ENCODE measurements at places on chromosomes 2 and 18.

DNA sequence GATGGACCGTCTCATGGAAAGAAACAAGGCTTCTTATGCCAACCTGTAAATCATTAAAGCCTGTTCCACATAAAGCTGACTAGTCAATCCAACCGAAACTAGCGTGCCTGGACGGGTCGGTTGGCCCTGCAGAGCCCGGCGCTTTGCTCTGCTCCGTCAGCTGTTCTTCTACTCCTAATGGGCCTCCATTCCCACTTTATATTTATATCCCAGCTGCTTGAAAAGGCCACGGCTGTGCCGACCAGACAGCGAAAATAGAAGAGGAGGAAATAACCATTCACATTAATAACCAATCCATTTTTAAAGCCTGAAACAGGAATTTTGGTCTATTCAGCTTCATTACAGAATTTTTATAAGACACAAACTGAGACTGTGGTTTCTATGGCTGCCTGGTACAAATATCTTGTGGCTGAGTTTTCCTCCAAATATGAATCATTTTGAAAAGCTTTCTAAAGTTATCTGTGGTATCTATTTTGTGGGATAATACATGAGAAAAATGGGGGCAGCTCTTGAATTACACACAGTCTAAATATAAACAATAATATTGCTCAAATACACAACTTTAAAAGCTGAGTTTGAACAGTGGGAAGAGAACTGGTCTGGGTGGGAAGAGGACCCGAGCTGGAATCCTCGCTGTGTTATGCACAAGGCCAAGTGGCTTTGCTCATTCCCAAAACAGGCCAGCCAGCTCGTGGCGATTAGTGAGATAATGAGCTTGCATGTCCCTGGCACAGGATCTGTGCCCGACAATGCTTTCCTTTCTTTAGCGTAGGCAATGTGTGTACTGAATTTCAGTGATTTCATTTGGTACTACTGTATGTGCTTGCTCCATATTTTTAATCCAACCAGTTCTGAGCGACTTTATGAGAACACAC is 10.5 kb upstream of the FAM124B start:
- no peak overlapping the region for H3K27ac ChIP-seq
- H3K4me1 ChIP-seq: no peaks in the 10 kb centered on the region
- DNase-seq: no peak
- peaks cover 23% of the 10 kb centered on the region for H3K27me3 ChIP-seq
- no peak overlapping the region for H3K4me3 ChIP-seq
- H3K36me3 ChIP-seq: no peaks in the 10 kb centered on the region

DNA sequence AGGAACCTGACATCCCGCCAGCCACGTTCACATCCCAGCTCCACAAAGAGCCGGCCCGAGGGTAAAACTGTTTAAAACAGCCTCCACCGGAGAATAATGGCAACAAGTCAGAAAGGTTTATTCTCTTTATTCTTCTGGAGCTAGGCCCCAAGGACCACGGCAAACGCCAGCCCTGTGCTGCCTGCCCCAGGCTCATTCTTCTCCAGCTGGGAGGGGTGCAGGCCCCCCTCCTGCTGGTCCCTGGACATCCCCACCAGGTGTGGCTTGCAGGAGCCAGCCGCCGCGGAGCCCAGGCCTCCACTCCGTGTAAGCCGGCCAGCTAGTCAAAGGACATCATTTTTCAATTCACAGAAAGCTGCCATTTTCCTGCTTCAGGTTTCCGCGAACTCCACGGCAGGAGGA is 65.8 kb upstream of the SALL3 start:
- H3K4me3 ChIP-seq: no peak overlapping the region
- no peak for DNase-seq
- no peaks in the 10 kb centered on the region for H3K36me3 ChIP-seq
- no peaks in the 10 kb centered on the region for H3K4me1 ChIP-seq
- H3K27me3 ChIP-seq: peaks cover 8% of the 10 kb centered on the region

- no peaks in the 10 kb centered on the region for H3K4me1 ChIP-seq
- H3K36me3 ChIP-seq: no peaks in the 10 kb centered on the region
- H3K27ac ChIP-seq: no peak overlapping the region
- peaks cover 5% of the 10 kb centered on the region for H3K27me3 ChIP-seq
These were observed 151.3 kb downstream of the TFCP2L1 start for GRCh38 chr2:121133551-121134319.

- H3K27me3 ChIP-seq: peaks cover 21% of the 10 kb centered on the region
- peak overlapping the region; percentile 77 for H3K4me3 ChIP-seq
- H3K36me3 ChIP-seq: peaks cover 23% of the 10 kb centered on the region
- H3K27ac ChIP-seq: no peak overlapping the region
- H3K4me1 ChIP-seq: peaks cover 15% of the 10 kb centered on the region
These were observed 456 bp upstream of the NFATC1 start for GRCh38 chr18:79395308-79395640.

GRCh38 chr2:118047380-118047826 is 33.5 kb upstream of the CCDC93 start:
- H3K27ac ChIP-seq: no peak overlapping the region
- no peaks in the 10 kb centered on the region for H3K36me3 ChIP-seq
- peaks cover 73% of the 10 kb centered on the region for H3K27me3 ChIP-seq
- H3K4me3 ChIP-seq: no peak overlapping the region

- H3K27ac ChIP-seq: no peak overlapping the region
- H3K4me1 ChIP-seq: peaks cover 20% of the 10 kb centered on the region
- no peak overlapping the region for H3K4me3 ChIP-seq
- no peaks in the 10 kb centered on the region for H3K27me3 ChIP-seq
- H3K36me3 ChIP-seq: peaks cover 6% of the 10 kb centered on the region
These were observed 228.6 kb upstream of the ID2 start for GRCh38 chr2:8452979-8453903.

- peaks cover 8% of the 10 kb centered on the region for H3K4me1 ChIP-seq
- no peaks in the 10 kb centered on the region for H3K27me3 ChIP-seq
- H3K4me3 ChIP-seq: no peak overlapping the region
- H3K27ac ChIP-seq: peak overlapping the region; percentile 61
These were observed 53.8 kb downstream of the STAT1 start for GRCh38 chr2:190959911-190960788.

- no peak overlapping the region for H3K27ac ChIP-seq
- H3K36me3 ChIP-seq: no peaks in the 10 kb centered on the region
- H3K27me3 ChIP-seq: no peaks in the 10 kb centered on the region
- H3K4me1 ChIP-seq: no peaks in the 10 kb centered on the region
- no peak for DNase-seq
- no peak overlapping the region for H3K4me3 ChIP-seq
These were observed 371.9 kb upstream of the KCNH7 start for GRCh38 chr2:163210430-163210918.

GRCh38 chr2:47237375-47238334 is 82.5 kb upstream of the STPG4 start:
- H3K4me1 ChIP-seq: no peaks in the 10 kb centered on the region
- no peaks in the 10 kb centered on the region for H3K36me3 ChIP-seq
- DNase-seq: no peak
- no peak overlapping the region for H3K27ac ChIP-seq
- H3K27me3 ChIP-seq: peaks cover 6% of the 10 kb centered on the region
- no peak overlapping the region for H3K4me3 ChIP-seq

DNA sequence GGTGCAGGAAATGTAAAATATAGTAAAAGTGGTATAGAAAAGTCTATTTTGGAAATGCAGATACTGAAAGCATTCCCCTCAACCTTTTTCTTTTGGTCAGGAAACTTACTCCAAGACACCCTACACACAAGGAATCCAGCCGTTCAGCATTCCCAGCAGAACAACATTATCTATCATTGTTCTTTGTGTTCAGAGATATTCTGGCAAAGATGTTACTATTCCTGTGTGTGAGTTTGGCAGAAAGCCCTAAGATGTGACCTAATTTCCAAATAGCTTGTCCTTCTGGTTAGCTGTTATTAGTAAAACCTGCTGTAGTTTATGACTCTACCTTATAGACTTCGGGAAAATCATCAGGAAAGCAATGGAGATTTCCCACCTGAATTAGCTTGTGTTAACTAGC is 78.1 kb upstream of the PELI1 start:
- no peak for DNase-seq
- no peaks in the 10 kb centered on the region for H3K27me3 ChIP-seq
- no peaks in the 10 kb centered on the region for H3K36me3 ChIP-seq
- no peaks in the 10 kb centered on the region for H3K4me1 ChIP-seq

- H3K27me3 ChIP-seq: no peaks in the 10 kb centered on the region
- H3K27ac ChIP-seq: no peak overlapping the region
- H3K4me3 ChIP-seq: no peak overlapping the region
These were observed 494.8 kb downstream of the RIT2 start for GRCh38 chr18:42620657-42621056.

Data from effector memory CD8-positive, alpha-beta T cell (primary cell).